Stimulated activated CD4-positive, alpha-beta T cell treated with anti-CD3 and anti-CD28 coated beads, TNF-alpha, amount 100 ng/mL, for 4 hours (primary cell): ENCODE measurements at places on chromosomes 5 and 9.

GRCh38 chr9:4059437-4059836, 240.4 kb downstream of the GLIS3 start:
- no peak for DNase-seq

GRCh38 chr5:59685793-59686192, 207.7 kb downstream of the PDE4D start:
- no peak for DNase-seq

- DNase-seq = no peak
These were observed 297.4 kb upstream of the ZNF608 start for GRCh38 chr5:125043781-125044391.

GRCh38 chr5:26700759-26701384, 337.5 kb downstream of the CDH9 start:
- DNase-seq = no peak

- DNase-seq = no peak
These were observed 25.2 kb downstream of the HOMER1 start for GRCh38 chr5:79488775-79489174.
